Fibroblast of pulmonary artery (primary cell): ENCODE measurements at places on chromosomes 13 and 19.
A peak's percentile ranks its signal among the peaks of the same experiment; 100 is the strongest.

DNA sequence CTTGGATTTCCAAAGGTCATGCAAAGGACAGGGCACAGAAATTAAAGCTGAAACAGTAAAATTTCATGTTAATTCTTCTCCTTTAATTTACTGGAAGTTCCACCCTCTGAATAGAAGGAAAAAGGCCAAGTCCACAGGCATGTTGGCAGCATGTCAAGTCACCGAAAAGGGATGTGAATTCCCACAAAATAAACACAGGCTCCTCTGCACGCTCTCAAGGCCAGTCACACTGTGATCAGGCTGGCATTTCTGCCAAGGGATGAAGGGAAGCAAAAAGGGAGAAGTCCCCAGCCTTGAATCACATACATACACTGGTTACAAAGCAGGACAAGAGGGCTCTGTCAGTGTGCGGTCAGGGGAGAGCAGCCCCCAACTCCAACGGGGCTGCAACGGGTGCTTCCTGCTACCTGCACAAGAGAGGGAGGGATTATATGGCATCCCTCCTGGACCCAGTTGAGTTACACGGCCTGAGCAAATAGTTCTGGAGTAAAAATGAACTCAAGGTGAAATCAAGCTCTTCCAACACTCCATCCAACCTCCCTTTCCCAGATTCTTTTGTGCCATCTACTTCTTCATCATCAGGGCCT, 6.9 kb downstream of the DCLK1 start:
- DNase-seq: peak; percentile 86

DNA sequence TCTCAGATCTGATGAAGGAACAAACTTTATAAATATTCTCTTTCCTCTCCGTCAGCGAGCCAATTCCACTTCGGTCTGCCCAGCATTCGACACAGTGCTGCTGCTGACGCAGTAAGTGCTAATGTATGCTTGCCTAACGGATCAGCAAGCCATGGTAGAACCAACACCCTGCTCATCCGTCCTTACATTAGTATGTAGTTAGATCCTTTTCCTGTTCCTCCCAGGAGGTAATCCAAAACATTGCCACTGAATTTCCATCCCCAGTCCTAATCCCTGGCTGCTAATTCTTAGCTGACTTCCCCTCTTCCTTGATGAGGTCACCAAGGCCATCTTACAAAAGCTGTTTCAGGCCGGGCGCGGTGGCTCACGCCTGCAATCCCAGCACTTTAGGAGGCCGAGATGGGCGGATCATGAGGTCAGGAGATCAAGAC, 88.0 kb downstream of the STARD13 start:
- no peak for DNase-seq

DNA sequence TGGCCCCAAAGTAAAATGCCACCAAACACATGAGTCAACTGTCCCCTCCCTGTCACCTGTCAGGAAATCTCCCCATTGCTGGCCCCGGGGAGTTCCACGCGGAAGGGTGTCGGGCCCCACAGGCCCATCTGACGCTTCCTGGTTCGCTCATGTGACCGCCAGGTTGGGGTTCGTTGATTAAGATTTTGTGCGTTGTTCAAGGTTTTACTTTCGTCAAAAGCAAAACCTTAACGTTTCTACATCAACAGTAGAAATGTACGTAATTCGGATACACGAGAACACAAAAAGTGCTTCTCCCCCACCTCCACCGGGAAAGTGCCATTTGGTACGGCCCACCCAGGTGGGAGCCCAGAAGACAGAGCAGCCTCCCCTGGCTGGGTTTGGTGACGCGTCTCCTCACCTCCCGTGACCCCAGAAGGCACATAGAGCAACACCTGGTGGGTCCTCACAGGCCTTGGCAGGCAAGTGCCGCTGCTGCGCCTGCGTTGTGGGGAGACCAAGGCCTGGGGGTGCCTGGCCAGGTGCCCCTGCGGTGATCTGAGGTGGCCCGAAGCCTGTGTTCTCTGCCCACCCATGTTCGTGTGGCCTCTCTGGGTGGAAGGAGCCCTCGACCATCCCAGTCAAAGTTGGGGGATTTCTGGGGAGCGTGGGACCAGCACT, 161.6 kb downstream of the KDM4B start:
- no peak for DNase-seq

GRCh38 chr13:82010780-82011179, 1669.9 kb upstream of the SPRY2 start:
- peak; percentile 6 for DNase-seq
